ENCODE measurements at places on chromosomes 12 and 14.

- peaks cover 5% of the 10 kb centered on the region for H3K4me1 ChIP-seq
- H3K4me3 ChIP-seq = no peak overlapping the region
Observed at GRCh38 chr12:107091989-107092641, 1.2 kb downstream of the CRY1 start.

DNA sequence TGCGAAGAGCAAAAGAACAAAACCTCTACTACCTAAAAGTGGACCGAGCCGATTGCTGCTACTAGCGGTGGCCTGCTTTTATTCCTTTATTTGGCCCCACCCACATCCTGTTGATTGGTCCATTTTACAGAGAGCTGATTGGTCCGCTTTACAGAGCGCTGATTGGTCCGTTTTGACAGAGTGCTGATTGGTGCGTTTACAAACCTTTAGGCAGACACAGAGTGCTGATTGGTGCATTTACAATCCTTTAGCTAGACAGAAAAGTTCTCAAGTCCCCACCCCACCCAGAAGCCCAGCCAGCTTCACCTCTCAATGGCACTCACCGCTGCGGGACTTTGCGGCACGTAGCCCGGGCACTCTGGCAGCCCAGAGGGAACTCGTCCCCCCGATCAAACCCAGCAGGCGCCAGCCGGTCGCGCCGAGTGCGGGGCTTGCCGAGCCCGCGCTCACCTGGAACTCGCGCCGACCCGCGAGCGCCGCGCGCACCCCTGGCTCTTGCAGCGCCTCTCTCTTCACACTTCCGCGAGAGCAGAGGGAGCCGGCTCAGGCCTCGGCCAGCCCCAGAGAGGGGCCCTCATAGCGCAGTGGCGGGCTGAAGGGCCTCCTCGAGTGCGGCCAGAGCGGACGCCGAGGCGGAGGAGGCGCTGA is 8.7 kb upstream of the FGD4 start:
- no peak overlapping the region for H3K27ac ChIP-seq
- no peaks in the 10 kb centered on the region for H3K36me3 ChIP-seq
- H3K4me1 ChIP-seq = peaks cover 3% of the 10 kb centered on the region
- H3K27me3 ChIP-seq = peaks cover 3% of the 10 kb centered on the region

DNA sequence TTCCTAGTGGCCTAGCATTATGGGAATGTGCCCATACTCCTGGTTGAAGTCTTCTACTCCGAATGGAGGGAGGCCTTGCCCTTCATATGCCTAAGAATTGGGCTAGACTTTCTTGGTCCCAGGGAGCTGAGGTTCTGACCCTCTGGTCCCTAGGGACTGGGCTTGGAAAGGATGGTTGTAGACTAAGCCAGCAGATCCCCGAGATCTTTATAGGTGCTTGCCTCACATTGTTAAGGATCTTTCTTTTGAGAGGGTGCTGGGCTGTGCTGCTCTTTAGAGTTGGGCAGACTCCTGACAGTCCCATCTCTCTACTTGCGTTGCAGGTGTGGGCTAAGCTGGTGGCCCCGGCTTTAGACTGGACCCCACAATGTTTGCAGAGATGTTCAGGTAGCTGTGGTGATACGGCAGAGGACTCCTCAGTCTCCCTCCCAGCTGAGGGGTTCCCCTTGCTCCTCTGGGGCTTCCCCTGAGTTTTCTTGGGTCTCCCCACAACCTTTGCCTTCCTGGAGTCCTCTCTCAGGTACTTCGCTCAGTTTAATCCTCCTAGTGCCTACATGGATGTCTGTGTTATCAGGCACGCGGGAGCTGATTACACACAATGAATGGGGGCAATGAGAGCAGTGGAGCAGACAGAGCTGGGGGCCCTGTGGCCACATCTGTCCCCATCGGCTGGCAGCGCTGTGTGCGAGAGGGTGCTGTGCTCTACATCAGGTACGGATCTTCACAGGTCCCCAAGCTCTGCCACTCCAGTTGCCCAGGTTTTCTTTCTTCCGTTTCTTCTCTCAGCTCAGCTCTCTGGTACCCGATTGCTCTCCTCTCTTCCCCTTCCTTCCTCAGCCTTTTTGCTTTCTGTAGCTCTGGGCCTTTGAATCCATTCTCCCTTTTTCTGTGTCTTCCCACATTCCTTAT is 1.3 kb downstream of the MBD6 start:
- H3K27ac ChIP-seq = peak overlapping the region; percentile 91
- peaks cover 36% of the 10 kb centered on the region for H3K4me1 ChIP-seq
- no peaks in the 10 kb centered on the region for H3K27me3 ChIP-seq
- DNase-seq = no peak
- peak overlapping the region; percentile 91 for H3K4me3 ChIP-seq

GRCh38 chr12:32254260-32254956 is 144.9 kb upstream of the FGD4 start:
- no peak overlapping the region for H3K4me3 ChIP-seq
- H3K36me3 ChIP-seq = peaks cover 12% of the 10 kb centered on the region
- DNase-seq = no peak

- H3K27ac ChIP-seq = no peak overlapping the region
- no peak overlapping the region for H3K4me3 ChIP-seq
- no peak for DNase-seq
- peaks cover 1% of the 10 kb centered on the region for H3K36me3 ChIP-seq
- H3K27me3 ChIP-seq = peaks cover 6% of the 10 kb centered on the region
- no peaks in the 10 kb centered on the region for H3K4me1 ChIP-seq
Observed at GRCh38 chr12:58051378-58051777, 110.0 kb downstream of the ATP23 start.

DNA sequence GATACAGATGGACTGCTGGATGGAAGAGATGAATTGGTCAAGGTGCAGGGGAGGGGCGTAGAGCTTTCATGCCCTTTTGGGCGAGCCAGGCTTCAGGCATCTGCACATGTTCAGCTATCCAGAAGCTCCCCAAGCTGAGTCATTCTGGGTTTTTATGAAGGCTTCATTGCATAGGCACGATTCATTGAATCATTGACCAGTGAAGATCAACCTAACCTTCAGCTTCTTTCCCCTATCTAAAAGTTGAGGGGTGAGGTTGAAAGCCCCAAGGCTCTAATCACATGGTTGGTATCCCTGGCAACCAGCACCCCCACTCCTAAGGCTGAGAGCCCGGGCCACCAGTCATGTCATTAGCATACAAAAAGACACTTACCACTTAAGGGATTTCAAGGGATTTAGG is 36.3 kb downstream of the RPS29 start:
- no peak overlapping the region for H3K4me3 ChIP-seq
- no peaks in the 10 kb centered on the region for H3K4me1 ChIP-seq
- no peaks in the 10 kb centered on the region for H3K36me3 ChIP-seq
- DNase-seq = no peak
- no peak overlapping the region for H3K27ac ChIP-seq

GRCh38 chr12:113794774-113795173 is 171.4 kb downstream of the RBM19 start:
- H3K27ac ChIP-seq = no peak overlapping the region
- no peaks in the 10 kb centered on the region for H3K4me1 ChIP-seq
- H3K36me3 ChIP-seq = peaks cover 4% of the 10 kb centered on the region
- H3K4me3 ChIP-seq = no peak overlapping the region
- DNase-seq = no peak

- no peak overlapping the region for H3K4me3 ChIP-seq
- peaks cover 3% of the 10 kb centered on the region for H3K27me3 ChIP-seq
- H3K36me3 ChIP-seq = no peaks in the 10 kb centered on the region
- H3K27ac ChIP-seq = no peak overlapping the region
- DNase-seq = no peak
- H3K4me1 ChIP-seq = no peaks in the 10 kb centered on the region
Observed at GRCh38 chr14:58914279-58914855, 274.1 kb upstream of the DAAM1 start.

- peaks cover 1% of the 10 kb centered on the region for H3K27me3 ChIP-seq
- no peak overlapping the region for H3K4me3 ChIP-seq
- no peaks in the 10 kb centered on the region for H3K4me1 ChIP-seq
Observed at GRCh38 chr14:87084908-87085307, 908.1 kb downstream of the GALC start.

Data from memory B cell (primary cell).